ENCODE measurements at places on chromosomes 1 and 21.

DNA sequence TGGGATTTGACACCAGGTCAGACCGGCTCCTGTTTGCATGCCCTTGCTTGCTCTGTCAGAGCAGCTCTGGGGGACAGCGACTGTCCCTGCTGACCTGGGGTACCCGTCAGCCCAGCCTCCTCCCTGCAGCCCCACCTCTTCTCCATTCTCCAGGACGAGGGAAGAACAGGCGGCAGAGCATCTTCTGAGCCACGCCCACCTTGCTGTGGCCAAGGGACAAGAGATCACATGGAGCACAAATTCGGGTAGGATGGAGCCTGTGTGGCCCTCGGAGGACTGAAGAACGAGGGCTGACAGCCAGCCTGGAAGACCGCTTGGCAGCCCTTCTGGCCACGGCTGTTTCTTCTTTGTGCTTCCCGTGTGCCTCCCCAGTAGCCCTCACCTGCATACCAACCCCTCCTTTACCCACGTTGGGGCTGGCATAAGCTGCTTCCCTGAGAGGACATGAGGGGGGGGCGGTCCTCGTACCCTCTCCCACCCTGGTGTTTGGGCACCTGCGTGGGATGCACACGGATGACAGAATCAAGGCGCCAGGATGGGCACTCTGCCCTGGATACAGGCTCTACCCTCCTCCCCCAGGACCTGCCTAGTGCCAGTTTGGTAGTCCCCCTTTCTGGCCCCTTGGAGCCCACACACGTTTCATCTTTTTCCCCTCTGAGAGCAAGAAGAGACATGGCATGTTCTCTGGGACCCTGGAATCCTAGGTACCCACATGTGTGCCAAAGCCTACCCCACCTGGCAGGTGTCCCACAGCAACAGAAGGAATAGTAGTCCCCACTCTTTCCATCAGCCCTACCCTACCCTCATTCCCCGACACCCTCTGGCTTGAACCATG is 26.9 kb downstream of the CDK18 start:
- DNase-seq = no peak

DNA sequence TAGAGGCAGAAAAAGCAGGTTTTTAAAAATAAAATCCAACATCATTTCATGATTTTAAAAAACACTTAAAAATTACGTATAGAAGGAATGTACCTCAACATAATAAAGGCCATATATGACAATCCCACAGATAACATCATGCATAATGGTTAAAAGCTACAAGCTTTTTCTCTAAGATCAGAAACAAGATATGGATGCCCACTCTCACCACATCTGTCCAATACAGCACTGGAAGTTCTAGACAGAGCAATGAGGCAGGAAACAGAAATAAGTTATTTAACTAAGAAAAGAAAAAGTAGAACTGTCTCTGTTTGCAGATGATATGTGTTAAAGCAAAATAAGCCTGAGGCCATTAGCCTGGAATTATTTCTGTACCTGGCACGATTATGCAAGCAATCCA is 96.3 kb downstream of the UCHL5 start:
- DNase-seq = no peak

- no peak for DNase-seq
Measured at GRCh38 chr1:224498574-224499170, 64.1 kb upstream of the WDR26 start.

- no peak for DNase-seq
Measured at GRCh38 chr1:204598319-204598969, 82.2 kb downstream of the MDM4 start.

GRCh38 chr1:64891448-64891825 is 74.9 kb downstream of the JAK1 start:
- no peak for DNase-seq

- DNase-seq = no peak
Measured at GRCh38 chr1:199669916-199670315, 357.6 kb upstream of the NR5A2 start.

- no peak for DNase-seq
Measured at GRCh38 chr1:217407534-217408001, 223.3 kb downstream of the GPATCH2 start.

- no peak for DNase-seq
Measured at GRCh38 chr1:30321246-30321910, 402.0 kb downstream of the MATN1 start.

DNA sequence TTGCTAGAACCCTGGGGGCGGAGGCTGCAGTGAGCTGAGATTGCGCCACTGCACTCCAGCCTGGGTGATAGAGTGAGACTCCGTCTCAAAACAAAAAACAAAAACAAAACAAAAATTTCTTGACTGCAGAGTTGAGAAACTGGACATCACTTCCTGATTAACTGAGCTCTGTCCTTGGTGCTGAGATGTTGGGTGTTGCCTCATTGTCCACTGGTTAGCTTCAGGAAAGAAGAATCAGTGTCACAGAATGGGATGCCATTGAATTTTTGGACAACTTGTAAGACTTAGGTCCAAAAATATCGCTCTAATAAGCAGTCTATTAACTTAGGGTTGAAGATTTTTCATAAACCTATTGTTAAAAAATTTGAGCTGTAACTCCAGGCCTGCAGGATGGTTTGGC is 23.8 kb upstream of the KCNA10 start:
- DNase-seq = no peak

GRCh38 chr1:168932539-168932938 is 174.0 kb upstream of the ATP1B1 start:
- no peak for DNase-seq

GRCh38 chr1:51962486-51963356 is 27.8 kb downstream of the RAB3B start:
- no peak for DNase-seq

DNA sequence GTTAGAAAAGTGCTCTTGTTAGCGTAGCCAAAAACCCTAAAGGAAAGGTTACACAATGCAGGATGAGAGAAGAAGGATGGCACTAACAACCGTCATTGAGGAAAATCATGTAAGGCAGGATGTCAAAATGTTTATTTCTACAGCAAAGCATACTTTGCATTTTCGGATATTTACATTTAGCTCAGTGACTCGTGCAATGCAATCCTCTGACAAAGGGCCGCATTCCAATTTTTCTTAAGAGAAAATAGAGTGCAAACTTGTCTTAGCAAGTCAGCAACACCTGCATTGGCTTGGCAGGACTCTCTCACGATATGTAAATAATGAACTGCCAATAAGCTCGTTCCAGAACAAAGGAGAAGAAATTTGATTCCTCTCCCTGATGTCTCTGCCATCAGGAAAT is 33.3 kb downstream of the TIAM1 start:
- DNase-seq = no peak

DNA sequence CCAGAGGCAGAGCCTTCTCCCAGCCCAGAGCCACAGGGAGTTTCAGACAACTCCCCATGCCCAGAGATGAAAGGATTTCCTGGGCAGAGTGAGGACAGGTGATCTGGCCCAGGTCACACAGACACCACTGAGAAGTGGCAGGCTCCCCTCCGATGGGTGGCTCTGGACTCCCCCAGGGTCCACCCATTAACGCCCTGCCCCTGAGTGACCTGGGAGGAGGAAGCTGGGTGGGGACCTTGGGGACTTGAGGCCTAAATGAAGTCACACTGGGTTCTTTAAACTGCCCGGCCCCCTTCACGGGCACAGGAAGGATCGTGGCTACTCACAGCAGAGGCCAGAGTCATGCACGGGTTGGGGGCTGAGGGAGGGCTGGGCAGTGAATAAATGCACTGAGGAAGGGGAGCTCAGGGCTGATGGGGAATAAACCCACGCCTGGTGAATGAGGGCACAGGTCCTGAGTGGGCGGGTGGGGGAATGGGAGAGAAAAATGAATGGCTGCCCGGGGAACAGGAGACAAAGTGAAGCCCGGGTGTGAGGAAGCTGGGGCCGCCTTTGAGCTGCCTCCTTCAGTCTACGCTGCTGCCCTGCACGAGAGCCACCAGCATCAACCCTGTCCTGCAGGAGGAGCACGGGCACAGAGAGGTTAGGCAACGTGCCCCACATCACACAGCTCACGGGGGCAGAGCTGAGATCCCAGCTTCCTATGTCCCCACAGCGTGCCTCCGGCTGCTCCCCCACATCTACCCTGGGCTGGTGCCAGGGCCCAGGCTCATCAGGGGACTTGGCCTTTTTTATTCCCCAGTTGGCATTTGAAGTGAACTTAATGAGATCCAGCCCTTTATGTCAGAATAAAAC is 404.3 kb downstream of the MATN1 start:
- DNase-seq = no peak

- no peak for DNase-seq
Measured at GRCh38 chr1:227434808-227435444, 116.6 kb upstream of the CDC42BPA start.

DNA sequence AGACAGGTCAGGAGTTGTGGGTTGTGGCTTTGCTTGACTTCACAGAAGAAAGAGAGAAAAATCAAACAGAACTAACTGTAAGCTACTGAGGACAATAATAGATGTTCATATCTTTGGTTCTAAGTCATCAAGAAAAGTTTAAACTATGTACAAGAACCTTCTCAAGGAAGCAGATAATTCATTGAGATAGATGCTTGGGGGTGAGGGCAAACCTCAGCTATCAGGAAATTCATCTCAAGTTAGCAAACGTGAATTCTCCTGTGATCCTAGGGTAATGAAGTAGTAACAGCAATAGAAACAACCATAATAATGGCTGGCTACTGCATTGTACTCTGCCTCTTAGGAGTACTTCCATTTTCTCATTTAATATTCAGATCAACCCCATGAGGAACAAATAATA is 506.2 kb downstream of the PLPP3 start:
- no peak for DNase-seq

GRCh38 chr1:101820071-101820470 is 176.7 kb downstream of the OLFM3 start:
- no peak for DNase-seq

GRCh38 chr1:246680190-246680589 is 44.0 kb upstream of the SCCPDH start:
- no peak for DNase-seq

DNA sequence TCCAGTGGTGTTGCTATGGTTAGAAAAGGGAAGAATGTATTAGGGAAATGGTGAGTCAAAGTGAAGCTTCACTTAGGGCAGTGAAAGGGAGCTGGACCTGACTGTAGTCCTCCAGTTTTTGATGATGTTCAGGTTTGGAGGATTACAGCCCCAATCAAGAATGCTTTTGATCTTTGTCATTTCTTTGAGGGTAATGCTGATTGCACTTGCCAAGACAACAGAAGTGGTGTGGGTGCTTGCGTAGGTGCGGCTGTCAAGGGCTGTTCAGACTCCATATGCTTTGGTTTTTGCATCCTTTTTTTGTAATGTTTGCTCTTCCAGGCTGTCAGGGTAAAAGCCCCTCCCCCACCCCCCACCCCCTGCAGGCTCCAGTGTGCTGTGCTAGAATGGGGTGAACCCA is 38.9 kb downstream of the HHAT start:
- no peak for DNase-seq

GRCh38 chr1:116769561-116769977 is 15.3 kb downstream of the CD2 start:
- DNase-seq = no peak

DNA sequence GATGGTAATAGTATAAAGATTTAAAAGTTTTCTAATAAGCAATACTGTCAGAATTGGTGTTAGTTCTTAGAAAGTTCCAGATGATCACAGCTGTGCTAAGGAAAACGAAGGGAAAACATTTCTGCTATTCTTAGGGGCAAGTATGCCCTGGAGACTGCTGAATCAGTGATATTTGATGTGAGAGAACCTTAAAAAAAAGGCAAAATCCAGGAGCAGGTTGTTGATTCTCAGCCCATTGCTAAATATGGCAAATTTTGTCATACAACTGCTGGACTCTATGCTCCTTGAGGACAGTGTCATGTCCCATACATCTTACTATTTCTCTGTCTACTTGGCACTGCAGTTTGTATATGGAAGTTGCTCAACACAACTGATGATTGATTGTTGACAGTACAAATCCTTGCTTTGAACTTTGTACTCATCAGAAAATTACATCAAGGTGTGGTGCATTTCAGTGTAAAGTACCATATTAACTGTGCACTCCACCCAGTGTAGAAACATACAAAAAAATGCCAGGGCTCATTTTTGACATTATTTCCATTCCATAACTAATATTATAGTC is 10.9 kb downstream of the CRCT1 start:
- DNase-seq = no peak

DNA sequence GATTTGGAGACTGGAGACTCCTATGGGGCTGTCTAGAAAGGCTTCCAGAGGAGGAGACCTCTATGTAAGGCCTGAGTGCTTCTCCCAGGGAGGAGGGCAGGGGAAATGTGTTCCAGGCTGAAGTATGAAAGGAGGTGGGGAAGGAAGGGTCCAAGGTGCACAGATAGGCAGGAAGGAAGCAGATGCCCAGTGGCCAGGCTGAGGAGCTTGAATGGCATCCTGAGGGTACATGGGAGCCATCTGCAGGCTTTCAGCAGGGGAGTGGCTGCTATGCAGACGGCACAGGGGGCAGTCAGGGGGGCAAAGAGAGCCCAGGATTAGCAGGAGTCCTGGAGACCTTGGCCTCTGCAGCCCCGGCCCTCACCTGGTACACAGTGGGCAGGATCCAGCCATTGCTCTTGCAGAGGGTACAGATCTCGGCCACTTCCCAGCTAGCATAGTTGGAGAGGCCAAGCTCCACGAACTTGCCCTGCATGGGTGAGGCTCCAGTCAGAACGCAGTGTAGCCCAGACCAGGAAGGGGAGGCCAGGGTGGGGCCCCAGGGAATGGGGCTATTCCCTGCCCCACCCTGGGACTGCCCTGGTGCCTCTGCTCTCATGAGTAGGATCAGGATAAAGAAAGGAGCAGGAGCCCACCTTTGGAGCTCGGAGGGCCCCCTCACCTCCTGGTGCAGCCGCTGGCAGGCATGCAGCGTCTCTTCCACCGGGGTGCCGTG is 4.0 kb downstream of the AKR7A2 start:
- no peak for DNase-seq

GRCh38 chr1:172451002-172451443 is 7.2 kb upstream of the PIGC start:
- DNase-seq = no peak

DNA sequence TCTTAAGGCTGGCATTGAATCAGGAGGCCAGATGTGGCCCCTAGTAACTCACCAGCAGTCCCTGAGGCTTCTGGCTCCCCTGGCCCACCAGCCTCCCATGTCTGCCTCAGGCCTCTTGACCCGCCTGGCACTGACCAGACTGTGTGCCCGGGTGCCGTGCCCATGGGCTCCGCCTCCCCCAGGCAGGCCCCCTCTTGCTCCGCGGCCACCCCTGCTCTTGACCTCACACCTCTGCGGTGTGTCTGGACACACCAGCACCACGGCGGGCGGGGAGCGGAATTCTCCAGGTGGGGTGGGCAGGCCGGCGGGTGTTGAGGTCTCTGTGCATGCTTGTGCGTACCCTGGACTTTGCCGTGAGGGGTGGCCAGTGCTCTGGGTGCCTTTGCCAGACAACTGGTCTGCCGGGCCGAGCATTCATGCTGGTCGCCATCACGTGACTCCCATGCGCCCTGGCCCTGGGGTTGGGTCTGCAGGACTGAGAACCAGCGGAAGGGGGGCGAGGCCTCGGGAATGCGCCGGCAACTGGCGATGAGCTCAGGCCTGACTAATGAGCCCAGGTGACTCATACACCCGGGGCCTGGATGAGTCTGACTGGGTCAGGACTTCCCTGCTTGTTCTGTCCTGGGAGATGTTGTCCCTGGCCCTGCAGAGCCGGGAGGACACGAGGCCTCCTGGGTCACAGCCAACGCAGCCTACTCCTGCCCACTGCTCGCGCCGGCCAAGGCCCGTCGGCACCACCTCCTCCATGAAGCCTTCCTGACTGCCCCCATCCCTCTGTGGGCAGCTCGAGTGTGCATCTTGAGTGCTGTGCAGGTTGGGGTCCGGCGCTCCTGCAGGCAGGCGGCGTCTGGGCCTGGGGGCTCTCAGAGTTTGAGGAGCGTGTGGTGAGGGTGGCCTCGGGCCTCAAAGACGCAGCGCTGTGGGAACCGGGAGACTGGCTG is 22.6 kb downstream of the COL18A1 start:
- DNase-seq = no peak

Measured in stimulated activated CD8-positive, alpha-beta memory T cell treated with anti-CD3 and anti-CD28 coated beads, Interleukin-12 subunit alpha, Interleukin-12 subunit beta, amount 100 ng/mL, for 4 hours (primary cell).